Activated CD4-positive, alpha-beta memory T cell treated with anti-CD3 and anti-CD28 coated beads for 36 hours (primary cell): ENCODE measurements at places on chromosomes 5 and 9.

DNA sequence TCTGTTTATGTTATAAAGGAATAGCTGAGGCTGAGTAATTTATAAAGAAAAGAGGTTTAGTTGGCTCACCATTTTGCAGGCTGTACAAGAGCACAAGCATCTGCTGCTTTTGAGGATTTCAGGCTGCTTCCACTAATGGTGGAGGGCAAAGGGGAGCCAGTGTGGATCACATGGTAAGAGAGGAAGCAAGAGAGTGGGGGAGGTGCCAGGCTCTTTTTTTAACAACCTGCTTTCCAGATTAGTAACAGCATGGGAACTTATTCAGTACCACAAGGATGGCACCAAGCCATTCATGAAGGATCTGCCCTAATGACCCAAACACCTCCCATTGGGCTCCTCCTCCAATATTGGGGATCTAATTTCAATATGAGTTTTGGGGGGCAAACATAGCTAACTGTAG lies 40.4 kb downstream of the CCL28 start:
- no peak for DNase-seq
- no peaks in the 10 kb centered on the region for H3K27me3 ChIP-seq
- no peaks in the 10 kb centered on the region for H3K4me1 ChIP-seq
- H3K4me3 ChIP-seq, result no peak overlapping the region

DNA sequence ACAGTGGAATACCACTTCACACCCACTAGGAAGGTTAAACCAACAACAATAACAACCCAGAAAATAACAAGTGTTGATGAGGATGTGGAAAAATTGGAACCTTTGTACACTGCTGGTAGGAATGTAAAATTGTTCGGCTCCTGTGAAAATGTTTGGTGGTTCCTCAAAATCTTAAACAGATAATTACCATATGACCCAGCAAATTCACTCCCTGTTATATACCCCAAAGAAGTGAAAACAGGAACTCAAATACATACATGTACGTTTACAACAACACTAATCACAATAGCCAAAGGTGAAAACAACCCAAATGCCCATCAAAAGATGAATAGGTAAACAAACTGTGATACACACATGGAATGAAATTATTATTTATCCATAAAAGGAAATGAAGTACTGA lies 178.5 kb upstream of the PHYKPL start:
- no peak overlapping the region for H3K27ac ChIP-seq
- no peak overlapping the region for H3K4me3 ChIP-seq
- H3K27me3 ChIP-seq, result peaks cover 7% of the 10 kb centered on the region
- no peaks in the 10 kb centered on the region for H3K36me3 ChIP-seq

DNA sequence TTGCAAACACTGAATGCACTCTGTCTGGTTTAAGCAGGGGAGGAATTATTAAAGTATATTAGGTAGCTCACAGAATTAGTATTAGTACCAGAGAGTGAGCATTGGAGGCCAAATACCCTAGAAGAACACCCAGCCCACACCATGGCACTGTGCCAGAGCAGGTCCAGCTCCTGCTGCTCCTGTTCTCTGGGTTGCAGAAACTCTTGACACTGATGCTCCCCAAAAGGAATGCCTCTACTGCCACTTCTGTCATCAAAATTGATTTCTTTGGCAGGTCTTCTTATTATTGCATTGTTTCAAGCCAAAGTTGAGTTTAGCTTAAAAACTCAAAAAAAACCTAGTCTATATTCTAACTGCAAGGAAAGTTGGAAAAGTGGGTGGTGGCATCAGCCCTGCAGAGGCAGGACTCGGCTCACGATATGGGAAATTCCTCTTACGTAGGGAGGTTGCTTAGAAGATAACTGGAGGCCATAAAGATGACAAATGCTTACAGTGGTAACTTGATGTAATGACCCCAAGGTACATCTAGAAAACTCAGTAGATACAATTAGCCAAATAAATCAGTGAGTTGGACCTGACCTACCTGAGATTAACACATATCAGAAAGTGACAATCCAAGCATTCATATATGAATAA lies 123.4 kb downstream of the CD180 start:
- no peak for DNase-seq
- no peaks in the 10 kb centered on the region for H3K4me1 ChIP-seq
- H3K4me3 ChIP-seq, result no peak overlapping the region
- peaks cover 1% of the 10 kb centered on the region for H3K36me3 ChIP-seq

GRCh38 chr5:79547982-79548381 lies 34.0 kb upstream of the HOMER1 start:
- H3K27me3 ChIP-seq, result peaks cover 2% of the 10 kb centered on the region
- no peaks in the 10 kb centered on the region for H3K36me3 ChIP-seq
- H3K4me3 ChIP-seq, result no peak overlapping the region
- H3K27ac ChIP-seq, result no peak overlapping the region

DNA sequence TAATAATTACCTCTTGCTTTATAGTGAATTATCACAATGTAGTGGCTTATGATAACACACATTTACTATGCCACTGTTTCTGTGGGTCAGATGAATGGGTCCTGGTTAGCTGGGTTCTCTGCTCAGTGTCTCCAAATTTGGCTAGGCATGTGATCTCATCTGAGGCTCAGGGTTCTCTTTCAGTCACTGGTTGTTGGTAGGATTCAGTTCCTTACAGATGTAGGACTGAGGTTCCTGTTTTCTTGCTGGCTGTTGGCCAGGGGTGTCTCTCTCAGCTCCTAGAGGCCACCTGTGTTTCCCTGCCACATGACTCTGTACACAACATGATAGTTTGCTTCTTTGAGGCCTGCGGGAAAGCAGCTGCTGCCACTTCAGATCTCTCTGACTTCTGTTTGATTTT lies 7.1 kb downstream of the NFX1 start:
- no peaks in the 10 kb centered on the region for H3K27me3 ChIP-seq
- H3K4me3 ChIP-seq, result peak overlapping the region; percentile 21
- H3K27ac ChIP-seq, result peak overlapping the region; percentile 86

DNA sequence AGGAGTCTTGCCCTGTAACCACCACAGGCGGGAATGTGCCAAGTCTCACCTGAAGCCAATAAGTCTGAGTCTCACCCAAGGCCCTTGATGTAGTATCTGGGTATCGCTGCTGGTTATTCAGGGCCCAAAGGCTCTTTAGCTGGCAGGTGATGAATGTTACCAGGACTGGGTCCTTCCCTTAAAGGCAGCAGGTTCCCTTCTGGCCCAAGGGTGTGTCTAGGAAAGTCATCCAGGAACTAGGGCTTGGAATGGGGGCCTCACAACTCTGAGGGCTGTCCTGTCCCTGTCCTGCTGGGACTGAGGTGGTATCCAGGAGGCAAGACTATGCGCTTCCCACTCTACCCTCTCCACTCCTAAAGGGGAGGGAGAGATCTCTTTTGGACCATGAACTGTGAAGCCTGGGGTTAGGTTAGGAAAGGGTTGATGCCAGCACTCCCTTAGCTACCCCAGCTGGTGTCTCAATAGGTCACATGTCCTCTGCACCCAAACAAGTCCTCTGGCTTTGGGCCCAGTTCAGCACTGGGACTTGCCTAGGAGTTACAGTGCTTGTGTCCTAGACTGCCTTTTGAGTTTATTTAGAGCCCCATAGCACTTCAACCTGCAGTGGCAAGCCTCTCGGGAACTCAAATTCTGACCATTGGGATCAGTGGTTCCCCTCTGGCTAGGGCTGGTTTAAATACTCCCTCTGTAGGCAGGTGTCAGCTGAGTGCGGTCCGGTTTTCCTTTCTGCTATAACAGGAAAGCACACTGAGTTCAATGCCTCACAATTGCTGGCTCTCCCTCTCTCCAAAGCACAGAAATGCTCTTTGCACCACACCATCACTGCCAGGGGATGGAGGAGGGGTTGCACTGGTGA lies 22.5 kb upstream of the RANBP3L start:
- H3K36me3 ChIP-seq, result no peaks in the 10 kb centered on the region
- no peak overlapping the region for H3K27ac ChIP-seq
- H3K4me3 ChIP-seq, result no peak overlapping the region
- no peak for DNase-seq

DNA sequence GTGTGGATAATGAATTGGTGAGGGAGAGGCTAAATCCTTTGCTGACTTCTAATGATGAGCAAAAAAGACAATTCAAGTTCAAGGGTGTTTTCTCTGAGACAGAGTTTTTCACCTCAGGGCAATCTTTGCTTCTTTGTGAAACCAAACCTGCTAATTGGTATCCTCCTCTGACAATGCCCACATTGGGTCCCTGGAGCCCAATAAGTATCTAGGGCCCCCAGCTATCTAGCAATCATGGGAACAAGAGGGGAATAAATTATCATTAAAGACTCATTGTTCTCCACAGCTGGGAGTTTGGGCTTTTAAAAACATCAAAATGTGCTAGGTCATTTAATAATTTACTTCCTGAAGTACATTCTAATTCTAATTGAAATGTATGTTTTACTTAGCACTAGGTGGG lies 227.3 kb downstream of the TMEM167A start:
- no peaks in the 10 kb centered on the region for H3K4me1 ChIP-seq
- no peak for DNase-seq
- no peak overlapping the region for H3K27ac ChIP-seq
- no peaks in the 10 kb centered on the region for H3K36me3 ChIP-seq
- peaks cover 2% of the 10 kb centered on the region for H3K27me3 ChIP-seq
- no peak overlapping the region for H3K4me3 ChIP-seq
